ENCODE measurements at places on chromosomes 2 and 18.
A peak's percentile ranks its signal among the peaks of the same experiment; 100 is the strongest.

- DNase-seq = peak; percentile 63
Observed at GRCh38 chr2:222878877-222879603, 18.2 kb downstream of the ACSL3 start.

DNA sequence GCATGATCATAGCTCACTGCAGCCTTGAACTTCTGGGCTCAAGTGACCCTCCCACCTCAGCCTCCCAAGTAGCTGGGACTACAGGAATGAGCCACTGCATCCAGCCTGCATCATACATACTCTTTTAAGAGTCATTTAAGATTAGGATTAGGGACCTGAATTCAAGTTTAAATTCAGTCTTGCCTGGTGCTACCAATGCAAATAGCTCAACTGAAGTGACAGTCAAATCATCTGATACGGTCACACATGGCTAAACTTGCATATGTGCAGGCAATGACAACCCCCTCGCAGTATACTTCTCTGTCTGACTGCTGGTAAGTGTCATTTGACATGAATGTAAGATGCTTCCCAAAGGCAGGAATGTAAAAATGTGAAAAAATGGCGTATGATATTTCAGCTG is 31.8 kb upstream of the TMEM131 start:
- peak; percentile 22 for DNase-seq

GRCh38 chr2:6053743-6054142 is 361.6 kb downstream of the SOX11 start:
- DNase-seq = no peak

DNA sequence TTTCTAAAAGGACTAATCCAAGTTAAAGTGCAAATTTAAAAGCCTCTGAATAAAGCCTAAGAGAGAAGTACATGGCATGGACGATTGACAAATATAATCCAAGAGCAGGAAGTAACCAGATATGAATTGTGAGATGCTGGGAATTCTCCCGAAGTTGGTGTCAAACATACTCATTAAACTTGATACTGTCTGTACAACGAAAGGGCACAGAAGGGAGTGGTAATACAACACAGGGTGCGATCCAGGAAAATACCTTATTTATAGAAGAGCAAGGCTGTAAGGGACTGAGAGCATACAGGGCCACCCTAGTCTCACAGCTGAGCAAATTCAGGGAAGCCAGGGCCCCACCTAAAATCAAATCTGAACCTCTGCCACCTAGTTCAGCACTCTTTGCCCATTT is 41.6 kb downstream of the SEMA4F start:
- no peak for DNase-seq

DNA sequence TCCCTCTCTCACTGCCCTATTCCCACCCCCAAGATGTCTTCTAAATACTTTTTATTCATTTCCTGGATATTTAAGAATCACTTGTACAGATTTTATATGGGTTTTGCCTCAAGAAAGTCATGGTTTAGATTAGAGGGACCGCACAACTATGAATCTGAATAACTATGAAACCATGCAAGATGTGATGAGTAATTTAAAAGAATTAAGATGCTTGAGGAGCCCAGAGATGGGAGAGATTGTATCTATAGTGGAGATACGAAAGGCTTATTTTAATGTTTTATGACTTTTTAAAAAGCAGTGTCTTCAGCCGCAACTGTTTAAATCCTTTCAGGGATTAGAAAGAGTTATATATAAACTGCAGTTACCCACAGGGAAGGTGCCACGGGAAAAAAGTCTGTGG is 324.1 kb downstream of the LPIN1 start:
- peak; percentile 86 for DNase-seq

DNA sequence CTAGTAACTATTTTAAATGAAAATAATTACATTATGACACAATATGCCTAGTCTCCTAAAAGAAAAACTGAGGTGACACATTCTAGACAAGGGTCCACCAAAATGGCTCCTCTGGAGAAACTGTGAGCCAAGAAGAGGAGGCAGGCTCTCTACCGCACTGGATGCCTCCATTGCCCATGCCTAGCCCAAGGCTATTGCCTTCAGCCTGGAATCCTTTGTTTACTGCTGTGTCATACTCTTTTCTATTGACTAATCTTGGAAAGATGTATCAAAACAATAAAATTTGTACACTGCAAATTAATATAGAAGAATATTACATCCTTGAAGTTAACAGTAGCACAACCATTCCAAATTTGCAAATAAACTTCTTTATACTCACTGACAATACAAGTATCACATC is 167.1 kb downstream of the RAB3GAP1 start:
- DNase-seq = no peak

DNA sequence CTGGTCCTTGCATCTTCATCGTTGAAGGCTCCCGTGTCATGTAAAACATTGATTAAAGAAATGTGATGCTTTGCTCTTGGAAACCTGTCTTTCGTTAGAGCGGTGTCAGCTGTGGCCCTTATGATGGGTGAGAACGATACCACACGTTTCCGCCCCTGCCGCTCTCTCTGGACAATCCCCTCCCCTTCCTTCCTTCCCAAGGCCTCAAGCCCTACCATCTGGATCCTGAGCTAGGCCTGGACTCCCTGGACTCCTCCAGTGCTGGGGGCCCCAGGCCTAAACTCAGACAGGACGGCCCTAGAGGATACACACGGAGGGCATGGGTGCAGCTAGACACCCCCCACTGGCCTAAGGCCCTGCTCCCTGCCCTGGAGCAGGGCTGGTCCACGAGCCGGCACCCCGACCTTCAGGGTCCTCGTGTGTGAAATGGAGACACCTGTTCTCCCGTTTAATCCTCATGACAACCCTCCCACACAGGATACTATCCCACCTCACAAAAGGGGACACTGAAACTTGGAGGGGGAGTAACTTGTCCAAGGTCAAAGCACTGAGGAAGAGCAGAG is 13.2 kb downstream of the BIN1 start:
- DNase-seq = no peak

Measured in fibroblast of skin of scalp (primary cell).